ENCODE measurements at places on chromosomes 3 and 15.

DNA sequence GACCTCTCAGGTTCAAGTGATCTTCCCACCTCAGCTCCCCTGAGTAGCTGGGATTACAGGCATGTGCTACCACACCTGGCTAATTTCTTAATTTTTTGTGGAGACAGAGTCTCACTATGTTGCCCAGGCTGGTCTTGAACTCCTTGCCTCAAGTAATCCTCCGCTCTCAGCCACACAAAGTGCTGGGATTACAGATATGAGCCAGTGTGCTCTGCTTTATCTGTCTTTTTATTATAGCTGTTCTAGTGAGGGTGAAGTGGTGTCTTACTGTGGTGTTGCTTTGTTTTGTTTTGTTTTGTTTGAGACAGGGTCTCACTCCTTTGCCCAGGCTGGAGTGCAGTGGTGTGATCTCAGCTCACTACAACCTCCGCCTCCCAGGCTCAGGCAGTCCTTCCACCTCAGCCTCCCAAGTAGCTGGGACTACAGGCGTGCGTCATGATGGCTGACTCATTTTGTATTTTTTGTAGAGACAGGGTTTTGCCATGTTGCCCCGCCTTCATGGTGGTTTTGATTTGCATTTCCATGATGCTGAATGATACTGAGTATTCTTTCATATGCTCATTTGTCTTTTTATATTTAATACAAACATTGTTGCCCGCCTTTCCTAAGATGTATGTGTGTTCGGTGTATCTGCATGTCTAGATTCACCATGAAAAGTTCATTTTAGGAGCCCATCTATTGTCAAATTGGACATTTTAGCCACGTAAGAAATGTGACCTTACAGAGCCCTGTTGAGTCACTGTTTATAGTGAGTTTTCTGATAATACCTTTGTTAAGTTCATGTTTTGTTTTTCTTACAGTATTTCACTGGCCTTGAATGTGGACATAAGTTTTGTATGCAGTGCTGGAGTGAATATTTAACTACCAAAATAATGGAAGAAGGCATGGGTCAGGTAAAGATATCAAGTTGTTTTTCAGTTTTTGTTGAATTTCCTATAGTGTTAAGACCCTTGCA is 80.6 kb downstream of the ARIH1 start:
- H3K4me1 ChIP-seq, result peaks cover 8% of the 10 kb centered on the region
- DNase-seq, result no peak
- H3K27me3 ChIP-seq, result no peaks in the 10 kb centered on the region
- H3K36me3 ChIP-seq, result peaks cover 52% of the 10 kb centered on the region
- H3K4me3 ChIP-seq, result no peak overlapping the region
- no peak overlapping the region for H3K27ac ChIP-seq

- no peak for DNase-seq
- peaks cover 25% of the 10 kb centered on the region for H3K36me3 ChIP-seq
- H3K4me1 ChIP-seq, result no peaks in the 10 kb centered on the region
- no peak overlapping the region for H3K27ac ChIP-seq
- no peaks in the 10 kb centered on the region for H3K27me3 ChIP-seq
- H3K4me3 ChIP-seq, result no peak overlapping the region
Observed at GRCh38 chr3:141618938-141619337, 119.2 kb upstream of the RNF7 start.

DNA sequence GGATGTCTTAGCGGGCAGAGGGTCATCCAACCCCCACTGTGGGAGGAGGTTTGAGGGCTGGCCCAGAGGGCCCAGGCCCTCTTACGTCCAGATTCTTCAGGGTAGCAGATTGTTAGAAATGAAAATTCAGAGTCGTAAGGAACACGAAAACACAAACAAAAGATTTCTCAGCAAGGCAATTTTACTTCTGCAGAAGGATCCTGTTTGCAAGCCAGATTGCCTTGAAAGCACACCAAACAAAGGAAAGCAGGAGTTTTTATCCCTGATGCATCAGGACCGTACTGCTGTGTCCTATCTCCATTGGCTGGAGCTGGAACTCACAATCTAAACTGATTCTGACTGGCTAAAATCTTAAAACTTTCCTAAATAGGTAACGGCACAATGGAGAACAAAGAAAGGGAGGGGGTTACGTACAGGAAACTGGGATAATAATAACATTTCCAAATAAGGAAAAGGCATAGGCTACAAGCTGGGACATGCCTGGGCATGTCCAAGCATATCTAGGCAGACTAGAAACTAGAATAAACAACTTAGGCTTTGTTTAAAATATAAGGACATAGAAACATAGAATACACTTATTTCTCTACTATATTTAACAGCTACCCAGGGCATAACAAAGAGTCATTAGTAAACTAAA is 97.3 kb upstream of the C2CD4B start:
- no peak for DNase-seq
- H3K4me3 ChIP-seq, result no peak overlapping the region
- H3K27me3 ChIP-seq, result no peaks in the 10 kb centered on the region
- H3K27ac ChIP-seq, result no peak overlapping the region
- no peaks in the 10 kb centered on the region for H3K36me3 ChIP-seq

DNA sequence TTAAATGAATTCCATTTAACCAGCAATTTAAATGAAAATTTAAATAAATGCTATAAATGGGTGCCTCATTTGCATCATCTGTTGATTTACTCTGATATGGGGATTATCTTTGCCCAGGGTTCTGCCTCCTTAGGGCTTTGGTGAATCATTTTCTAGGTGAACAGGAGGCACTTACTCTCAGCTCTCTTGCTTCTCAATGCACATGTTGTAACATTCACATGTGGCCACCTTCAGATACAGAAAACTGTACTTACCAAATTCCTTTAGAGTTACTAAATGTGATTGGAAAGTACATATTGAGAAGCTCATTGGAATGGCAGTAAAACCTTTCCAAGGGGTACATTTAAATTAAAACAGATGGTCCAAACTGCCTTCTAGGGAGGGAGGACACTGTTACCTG is 20.8 kb downstream of the GADL1 start:
- H3K4me1 ChIP-seq, result no peaks in the 10 kb centered on the region
- no peak overlapping the region for H3K27ac ChIP-seq
- no peak for DNase-seq
- peaks cover 8% of the 10 kb centered on the region for H3K27me3 ChIP-seq
- no peaks in the 10 kb centered on the region for H3K36me3 ChIP-seq
- H3K4me3 ChIP-seq, result no peak overlapping the region

GRCh38 chr3:192935441-192935840 is 17.8 kb upstream of the MB21D2 start:
- H3K4me1 ChIP-seq, result no peaks in the 10 kb centered on the region
- H3K4me3 ChIP-seq, result no peak overlapping the region
- H3K36me3 ChIP-seq, result no peaks in the 10 kb centered on the region
- no peak overlapping the region for H3K27ac ChIP-seq

- peaks cover 2% of the 10 kb centered on the region for H3K27me3 ChIP-seq
- peaks cover 17% of the 10 kb centered on the region for H3K36me3 ChIP-seq
- peak overlapping the region; percentile 98 for H3K4me3 ChIP-seq
- peaks cover 36% of the 10 kb centered on the region for H3K4me1 ChIP-seq
- H3K27ac ChIP-seq, result peak overlapping the region; percentile 85
Observed at GRCh38 chr3:183884097-183884426, 618 bp downstream of the PARL start.

GRCh38 chr15:98966091-98966787 is 41.4 kb downstream of the PGPEP1L start:
- peaks cover 4% of the 10 kb centered on the region for H3K36me3 ChIP-seq
- peaks cover 5% of the 10 kb centered on the region for H3K27me3 ChIP-seq
- no peak for DNase-seq
- no peaks in the 10 kb centered on the region for H3K4me1 ChIP-seq

GRCh38 chr3:37810848-37811247 is 50.8 kb upstream of the CTDSPL start:
- DNase-seq, result no peak
- no peaks in the 10 kb centered on the region for H3K36me3 ChIP-seq
- peaks cover 5% of the 10 kb centered on the region for H3K4me1 ChIP-seq
- H3K27ac ChIP-seq, result no peak overlapping the region

DNA sequence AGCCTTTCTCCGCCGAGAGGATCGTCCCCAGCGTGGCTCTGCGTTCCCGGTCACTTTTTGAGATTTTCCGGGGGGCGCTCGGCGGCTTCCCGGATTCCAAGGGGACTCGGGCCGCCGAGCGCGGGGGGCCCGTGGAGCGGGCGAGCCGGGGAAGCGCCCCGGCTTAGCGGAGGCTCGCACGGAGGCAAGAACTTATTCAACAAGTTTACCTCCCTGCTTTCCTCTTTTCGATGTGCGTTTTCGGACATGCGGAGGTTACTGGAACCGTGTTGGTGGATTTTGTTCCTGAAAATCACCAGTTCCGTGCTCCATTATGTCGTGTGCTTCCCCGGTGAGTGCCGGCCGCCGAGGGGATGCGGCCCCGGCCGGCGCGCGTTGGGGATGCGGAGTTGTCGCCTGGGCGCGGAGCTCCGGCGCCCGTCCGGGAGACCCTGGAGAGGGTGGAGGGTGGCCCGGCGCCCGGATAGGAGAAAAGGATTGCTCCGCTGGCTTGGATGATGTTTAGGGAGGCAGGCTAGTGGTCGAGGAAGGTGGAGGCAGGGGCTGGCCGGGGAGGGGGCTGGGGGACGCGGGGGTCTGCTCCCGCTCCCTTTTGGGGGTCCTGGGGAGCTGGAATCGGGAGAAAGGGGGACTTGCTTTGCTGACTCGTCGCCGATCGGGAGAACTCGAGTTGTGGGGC is 810 bp downstream of the PTPRG start:
- H3K27me3 ChIP-seq, result peaks cover 68% of the 10 kb centered on the region
- H3K4me3 ChIP-seq, result no peak overlapping the region

DNA sequence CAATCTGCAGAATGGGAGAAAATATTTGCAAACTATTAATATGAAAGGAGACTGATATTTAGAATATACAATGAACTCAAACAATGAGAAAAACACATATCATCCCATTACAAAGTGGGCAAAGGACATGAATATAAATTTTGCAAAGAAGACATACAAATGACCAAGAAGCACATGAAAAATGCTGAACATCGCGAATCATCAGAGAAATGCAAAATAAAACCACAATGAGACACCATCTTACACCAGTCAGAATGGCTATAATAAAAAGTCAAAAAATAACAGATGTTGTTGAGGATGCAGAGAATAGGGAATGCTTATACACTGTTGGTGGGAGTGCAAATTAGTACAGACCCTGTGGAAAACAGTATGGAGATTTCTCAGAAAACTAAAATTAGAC is 83.6 kb downstream of the RAP2B start:
- H3K27ac ChIP-seq, result no peak overlapping the region
- no peaks in the 10 kb centered on the region for H3K36me3 ChIP-seq
- peaks cover 10% of the 10 kb centered on the region for H3K4me1 ChIP-seq
- no peak overlapping the region for H3K4me3 ChIP-seq
- no peak for DNase-seq
- H3K27me3 ChIP-seq, result peaks cover 4% of the 10 kb centered on the region

GRCh38 chr3:131388490-131388799 is 6.9 kb downstream of the NUDT16 start:
- H3K27me3 ChIP-seq, result no peaks in the 10 kb centered on the region
- no peak overlapping the region for H3K27ac ChIP-seq
- no peak for DNase-seq
- H3K4me3 ChIP-seq, result no peak overlapping the region
- H3K36me3 ChIP-seq, result peaks cover 20% of the 10 kb centered on the region

- no peaks in the 10 kb centered on the region for H3K4me1 ChIP-seq
- no peak overlapping the region for H3K4me3 ChIP-seq
- DNase-seq, result no peak
- no peaks in the 10 kb centered on the region for H3K36me3 ChIP-seq
- no peaks in the 10 kb centered on the region for H3K27me3 ChIP-seq
- H3K27ac ChIP-seq, result no peak overlapping the region
Observed at GRCh38 chr3:105253225-105253624, 113.5 kb upstream of the ALCAM start.

GRCh38 chr3:124619887-124620599 is 110.2 kb upstream of the UMPS start:
- H3K4me3 ChIP-seq, result peak overlapping the region; percentile 30
- H3K27me3 ChIP-seq, result no peaks in the 10 kb centered on the region
- no peak for DNase-seq
- peaks cover 16% of the 10 kb centered on the region for H3K4me1 ChIP-seq
- no peaks in the 10 kb centered on the region for H3K36me3 ChIP-seq

DNA sequence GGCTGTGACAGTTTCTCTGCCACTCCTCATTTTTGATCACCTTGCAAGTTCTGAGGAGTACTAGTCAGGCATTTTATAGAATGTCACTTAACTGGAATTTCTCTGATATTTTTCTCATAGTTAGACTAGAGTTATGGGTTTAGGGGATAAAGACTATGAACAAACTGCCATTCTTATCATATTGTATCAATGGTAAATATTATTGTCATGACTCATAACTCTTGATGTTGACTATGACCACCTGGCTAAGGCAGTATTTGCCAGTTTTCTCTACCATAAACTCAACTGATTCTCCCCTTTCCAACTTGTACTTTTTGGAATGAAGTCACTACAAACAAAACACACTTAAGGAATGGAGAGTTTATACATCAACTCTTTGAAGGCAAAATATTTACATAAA is 22.7 kb upstream of the OR5K1 start:
- H3K27me3 ChIP-seq, result peaks cover 2% of the 10 kb centered on the region
- no peaks in the 10 kb centered on the region for H3K4me1 ChIP-seq
- H3K4me3 ChIP-seq, result no peak overlapping the region
- no peaks in the 10 kb centered on the region for H3K36me3 ChIP-seq
- no peak for DNase-seq
- H3K27ac ChIP-seq, result no peak overlapping the region

GRCh38 chr3:99638167-99638948 is at the start of gene COL8A1:
COL8A1 (plus strand) TSS chr3:99638594; CDS start chr3:99790683, 152,089 bp downstream.
- peaks cover 45% of the 10 kb centered on the region for H3K27me3 ChIP-seq
- no peak within 1 kb of the TSS for H3K27ac ChIP-seq
- no peak for DNase-seq

DNA sequence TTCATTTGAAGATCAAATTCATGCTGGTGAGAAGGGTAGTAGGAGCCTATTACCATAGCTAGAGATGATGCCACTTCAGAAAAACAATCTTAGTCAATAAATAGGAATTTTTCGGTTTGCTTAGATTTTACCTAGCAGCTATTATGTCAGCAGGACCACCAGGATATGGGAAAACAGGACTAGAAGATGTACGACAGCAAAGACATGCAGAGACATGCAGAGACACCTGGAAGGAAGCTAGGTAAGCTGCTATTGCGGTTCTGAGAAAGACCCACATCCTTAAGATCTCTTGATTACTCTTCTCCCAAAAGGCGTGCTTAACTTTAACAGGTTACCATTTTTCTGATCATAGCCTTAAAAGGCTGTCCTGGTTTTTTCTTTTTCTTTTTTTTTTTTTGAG is 64.8 kb upstream of the THSD4 start:
- H3K4me1 ChIP-seq, result no peaks in the 10 kb centered on the region
- peaks cover 4% of the 10 kb centered on the region for H3K27me3 ChIP-seq
- H3K27ac ChIP-seq, result no peak overlapping the region
- no peak for DNase-seq

DNA sequence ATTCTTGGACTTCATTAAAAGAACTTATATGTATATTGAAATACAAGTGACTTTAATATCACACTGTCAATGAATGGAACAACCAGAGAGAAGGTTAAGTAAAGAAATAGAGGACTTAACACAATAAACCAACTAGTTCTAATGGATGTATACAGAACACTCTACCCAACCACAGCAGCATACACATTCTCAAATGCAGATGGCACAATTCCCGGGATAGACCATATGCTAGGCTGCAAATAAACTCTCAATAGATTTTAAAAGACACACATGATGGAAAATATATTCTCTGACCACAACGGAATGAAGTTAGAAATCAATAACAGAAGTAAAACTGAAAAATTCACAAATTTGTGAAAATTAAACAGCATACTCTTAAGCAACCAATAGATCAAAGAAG is 214.3 kb upstream of the LINGO1 start:
- no peak overlapping the region for H3K4me3 ChIP-seq
- DNase-seq, result no peak
- no peaks in the 10 kb centered on the region for H3K4me1 ChIP-seq
- H3K27me3 ChIP-seq, result peaks cover 28% of the 10 kb centered on the region
- H3K27ac ChIP-seq, result no peak overlapping the region

- no peak overlapping the region for H3K4me3 ChIP-seq
- H3K27ac ChIP-seq, result no peak overlapping the region
- DNase-seq, result no peak
- no peaks in the 10 kb centered on the region for H3K36me3 ChIP-seq
- peaks cover 25% of the 10 kb centered on the region for H3K27me3 ChIP-seq
Observed at GRCh38 chr3:124876401-124876878, 10.7 kb downstream of the ITGB5 start.

Data from activated B cell treated with CpG ODN at 0.5 μM for 24 hours (primary cell).